ENCODE measurements at places on chromosomes 4 and X.

- DNase-seq, result no peak
These were observed 90.4 kb upstream of the RASGEF1B start for GRCh38 chr4:81562093-81562492.

DNA sequence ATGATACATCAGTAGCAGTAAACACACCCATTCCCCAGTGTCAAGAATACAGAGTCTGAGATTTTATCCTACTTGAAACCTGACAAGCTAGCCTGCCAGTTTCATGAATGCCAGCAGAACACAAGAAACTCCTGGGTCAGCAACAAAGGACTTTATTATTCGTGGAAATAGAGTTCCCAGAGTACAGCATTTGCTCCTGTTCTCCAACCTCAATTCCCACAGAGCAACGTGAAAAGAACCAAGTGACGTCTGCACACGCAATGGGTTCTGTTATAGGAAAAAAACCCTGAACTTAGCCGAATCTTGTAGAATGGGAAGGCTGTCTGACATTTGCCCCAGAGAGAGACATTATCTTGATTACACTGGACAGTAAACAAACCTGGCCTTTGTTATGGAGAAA, 23.3 kb upstream of the INTU start:
- no peak for DNase-seq

- DNase-seq, result peak; percentile 35
These were observed 31.4 kb downstream of the SSX5 start for GRCh38 chrX:48165241-48165640.

- no peak for DNase-seq
These were observed 102.8 kb downstream of the FRMPD4 start for GRCh38 chrX:12241026-12241425.

Data from HT1080 (cell line).